Activated CD4-positive, alpha-beta T cell treated with anti-CD3 and anti-CD28 coated beads for 4 hours (primary cell): ENCODE measurements at places on chromosomes 1 and 21.

GRCh38 chr1:25893116-25893515, 13.1 kb downstream of the STMN1 start:
- no peak for DNase-seq

GRCh38 chr1:241924080-241924808, 33.3 kb upstream of the BECN2 start:
- no peak for DNase-seq

- DNase-seq, result no peak
Observed at GRCh38 chr21:31022306-31022705, 16.0 kb downstream of the KRTAP19-8 start.

DNA sequence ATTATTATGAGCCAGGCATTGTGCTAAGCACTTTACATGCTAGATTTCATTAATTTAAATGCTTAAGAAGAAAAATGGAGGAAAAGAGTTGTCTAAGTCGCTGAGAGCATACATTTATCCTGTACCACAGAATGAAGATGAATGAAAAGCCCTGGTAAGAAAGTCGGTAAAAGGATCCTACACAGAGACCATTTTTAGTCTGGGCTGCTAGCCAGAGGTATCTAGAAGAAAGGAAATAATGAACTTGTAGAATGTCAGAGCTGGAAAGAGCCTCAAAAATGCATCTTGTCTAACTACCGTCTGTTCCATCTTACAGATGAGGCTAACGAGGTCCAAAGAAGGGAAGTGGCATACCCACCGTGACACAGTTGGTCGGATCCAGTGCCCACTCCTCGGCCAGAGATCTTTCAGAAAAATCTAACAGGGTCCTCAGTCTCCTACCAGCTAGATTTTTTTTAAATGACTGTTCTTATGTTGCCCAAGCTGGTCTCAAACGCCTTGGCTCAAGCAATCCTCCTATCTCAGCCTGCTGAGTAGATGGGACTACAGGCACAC, 12.2 kb upstream of the TNR start:
- no peak for DNase-seq

GRCh38 chr1:210792250-210793102, 341.5 kb downstream of the KCNH1 start:
- DNase-seq, result no peak

- DNase-seq, result no peak
Observed at GRCh38 chr1:248800459-248800858, 25.3 kb downstream of the SH3BP5L start.
